ENCODE measurements at places on chromosomes 13 and 19.
A peak's percentile ranks its signal among the peaks of the same experiment; 100 is the strongest.

- no peak for DNase-seq
These were observed 665 bp upstream of the ATG4D start for GRCh38 chr19:10543059-10543419.

GRCh38 chr13:20873348-20873747 is 29.2 kb downstream of the XPO4 start:
- DNase-seq: peak; percentile 21

GRCh38 chr19:34131100-34131499 is 41.2 kb upstream of the LSM14A start:
- no peak for DNase-seq

DNA sequence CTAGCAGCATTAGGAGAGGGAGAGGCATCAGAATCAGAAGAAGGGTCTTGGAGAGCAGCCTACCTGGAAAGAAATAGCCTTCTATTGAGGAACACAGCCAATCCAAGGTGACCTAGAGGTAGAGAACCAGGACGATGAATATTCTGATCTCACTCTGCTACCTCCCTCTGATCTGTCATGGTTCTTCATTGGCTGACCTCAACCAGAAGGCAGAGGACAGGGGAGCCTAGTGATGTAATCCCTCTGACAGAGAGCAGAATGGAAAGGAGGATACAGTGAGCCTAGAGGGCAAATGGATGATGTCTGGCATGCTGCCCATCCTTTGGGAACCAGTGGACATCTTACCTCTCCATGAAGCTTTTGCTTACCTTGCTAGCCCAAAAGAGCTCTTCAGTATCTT is 3.6 kb downstream of the ZNF507 start:
- no peak for DNase-seq

GRCh38 chr19:3852177-3852511 is 16.7 kb downstream of the ZFR2 start:
- no peak for DNase-seq

DNA sequence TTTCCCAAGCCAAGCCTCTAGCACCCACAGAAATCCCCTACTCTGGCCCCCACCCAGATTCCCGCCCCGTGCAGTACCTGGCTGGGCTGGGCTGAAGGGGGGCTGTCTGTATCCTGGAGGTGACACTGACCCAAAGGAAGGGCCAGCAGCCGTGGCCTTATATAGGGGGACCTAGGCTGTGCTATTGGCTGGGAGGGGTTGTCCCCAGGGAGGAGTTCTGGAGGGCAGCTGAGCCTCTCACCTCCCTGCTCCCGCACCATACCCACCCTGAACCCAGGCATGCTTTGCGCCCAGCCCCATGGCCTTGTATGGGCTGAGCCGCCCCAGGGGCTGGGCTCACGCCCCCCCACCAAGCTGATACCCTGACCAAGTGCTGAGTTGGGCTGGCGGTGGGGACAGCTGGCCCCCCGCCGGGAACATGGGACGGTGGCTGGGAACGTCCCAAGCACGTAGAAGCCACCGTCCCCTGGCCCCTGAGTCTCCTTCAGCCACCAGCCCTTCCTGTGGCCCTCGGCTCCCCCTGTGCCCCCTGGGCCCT is at the start of gene CKM:
Gene CKM, minus strand, starts transcription at position 132 of the 538 bp plus-strand sequence. CDS start 3,162 bp downstream, outside the sequence.
- peak; percentile 65 for DNase-seq

- no peak for DNase-seq
These were observed 171.6 kb downstream of the MTUS2 start for GRCh38 chr13:28991764-28992163.

GRCh38 chr19:9535934-9536333 is 2.5 kb downstream of the ZNF426 start:
- no peak for DNase-seq

DNA sequence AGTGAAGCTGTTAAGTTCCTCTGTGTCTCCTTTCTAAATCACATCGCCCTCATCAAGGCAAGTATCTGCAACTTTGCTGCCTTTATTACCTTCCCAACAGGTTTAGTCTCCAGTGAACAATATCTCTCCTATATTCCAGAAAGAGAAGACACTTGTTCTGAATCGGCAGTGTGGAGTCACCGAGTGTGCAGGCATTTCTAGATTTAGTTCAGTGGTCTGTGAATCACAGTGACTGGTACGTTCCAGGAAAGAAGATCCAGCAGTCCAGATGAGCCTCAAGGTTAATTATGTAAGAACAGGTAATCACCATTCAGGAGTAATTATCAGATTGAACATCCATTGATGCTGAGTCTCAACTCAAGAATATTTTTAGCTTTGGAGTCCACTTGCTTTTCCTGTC is 497.0 kb downstream of the FOXO1 start:
- no peak for DNase-seq

DNA sequence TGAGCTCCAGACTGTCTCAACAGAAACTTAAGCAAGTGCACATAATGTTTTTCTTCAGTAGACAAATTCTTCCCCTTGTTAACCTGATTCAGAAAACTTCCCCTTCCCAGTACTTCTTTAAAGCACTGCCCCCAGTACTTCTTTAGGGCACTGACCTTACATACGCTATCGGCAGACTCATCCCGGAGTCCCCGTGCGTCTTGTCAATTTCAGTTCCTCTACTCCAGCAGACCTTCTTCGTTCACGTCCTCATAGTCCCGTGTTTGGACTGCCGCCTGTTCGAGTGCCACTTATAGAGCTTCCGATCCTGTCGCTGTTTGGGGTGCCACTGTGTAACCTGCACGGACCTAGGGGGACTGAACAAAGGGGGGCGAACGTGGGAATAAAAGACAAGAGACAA is 29.0 kb downstream of the ZNF627 start:
- DNase-seq: no peak

DNA sequence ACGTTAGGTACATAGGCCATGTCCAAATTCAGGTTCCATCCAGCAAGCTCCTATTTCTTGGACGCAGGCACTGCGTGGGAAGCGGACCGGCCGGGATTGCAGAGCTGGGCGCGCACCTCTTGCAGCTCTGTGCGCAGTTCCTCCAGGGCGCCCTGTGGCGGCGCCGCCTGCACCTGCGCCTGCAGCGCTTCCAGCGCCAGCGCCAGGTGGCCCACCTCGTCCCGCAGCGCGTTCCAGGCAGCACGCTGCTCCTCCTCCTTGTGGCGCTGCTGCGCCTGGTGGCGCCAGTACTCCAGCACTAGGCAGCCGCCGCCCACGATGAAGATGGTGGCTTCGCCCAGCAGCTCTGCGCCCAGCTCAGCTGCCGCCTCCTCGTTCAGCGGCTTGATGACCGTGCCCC is 31.1 kb downstream of the OPA3 start:
- DNase-seq: no peak

GRCh38 chr19:28436320-28436719 is 776.6 kb downstream of the UQCRFS1 start:
- no peak for DNase-seq

GRCh38 chr19:33503433-33504057 is 18.0 kb downstream of the PEPD start:
- DNase-seq: no peak

DNA sequence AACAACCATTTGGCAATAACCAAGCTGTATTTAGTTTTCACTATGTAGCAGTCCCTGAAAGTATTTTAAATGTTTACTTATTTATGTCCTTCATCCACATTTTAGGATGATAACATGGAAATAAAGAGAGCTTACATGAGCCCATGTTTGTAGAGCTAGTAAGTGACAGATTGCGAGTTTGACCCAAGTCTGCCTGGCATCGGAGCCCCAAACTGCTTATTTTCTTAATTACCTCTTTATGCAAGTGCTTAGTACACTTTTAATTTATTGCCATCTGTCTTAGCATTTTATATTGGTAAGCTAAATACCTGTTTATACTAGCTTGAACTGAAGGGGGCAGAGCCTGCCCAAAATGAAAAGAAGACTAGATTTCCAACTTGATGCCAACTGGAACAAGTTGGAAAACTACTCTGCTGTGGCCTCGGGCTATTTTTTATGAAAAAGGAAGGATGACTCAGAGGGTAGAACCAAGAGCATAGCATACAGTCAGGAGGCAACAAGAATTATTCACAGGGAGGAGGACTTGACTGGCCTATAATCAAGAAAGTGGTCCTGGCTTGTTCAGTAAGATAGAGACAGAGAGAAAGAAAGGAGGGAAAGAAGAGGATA is 150.2 kb downstream of the NDFIP2 start:
- no peak for DNase-seq

- no peak for DNase-seq
These were observed 161.0 kb downstream of the KLF12 start for GRCh38 chr13:73973156-73973555.

GRCh38 chr13:23593148-23593547 is 22.9 kb downstream of the TNFRSF19 start:
- DNase-seq: no peak

- DNase-seq: no peak
These were observed 35.8 kb downstream of the VSTM2B start for GRCh38 chr19:29561601-29562000.

GRCh38 chr13:81658598-81659370 is 1317.9 kb upstream of the SPRY2 start:
- no peak for DNase-seq

DNA sequence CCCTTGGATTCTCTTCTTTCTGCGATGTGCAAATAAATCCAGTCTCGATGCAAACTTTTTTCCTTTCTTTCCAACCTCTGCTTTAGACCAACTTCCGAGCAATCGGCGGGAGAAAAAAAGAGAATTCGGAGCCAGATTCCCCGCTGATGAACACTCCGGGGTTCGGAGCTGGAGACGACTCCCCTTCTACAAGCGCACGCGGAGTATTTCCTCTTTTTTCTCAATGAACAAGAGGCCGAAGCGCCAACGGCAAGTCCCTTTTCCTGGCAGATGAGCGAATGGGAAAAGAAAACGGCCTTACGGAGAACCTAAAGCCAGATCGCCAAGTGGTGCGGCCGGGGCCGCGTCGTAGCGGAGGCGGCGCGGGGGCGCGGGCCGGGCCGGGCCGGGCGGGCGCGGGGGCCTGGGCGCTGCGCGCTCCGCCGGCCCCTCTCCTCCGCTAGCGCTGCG is 250 bp downstream of the SPRY2 start:
- DNase-seq: peak; percentile 81

- DNase-seq: peak; percentile 92
These were observed at the start of gene GDF15 for GRCh38 chr19:18385675-18386542. GDF15 (plus strand) TSS chr19:18386158; CDS start chr19:18386190, 32 bp downstream.

DNA sequence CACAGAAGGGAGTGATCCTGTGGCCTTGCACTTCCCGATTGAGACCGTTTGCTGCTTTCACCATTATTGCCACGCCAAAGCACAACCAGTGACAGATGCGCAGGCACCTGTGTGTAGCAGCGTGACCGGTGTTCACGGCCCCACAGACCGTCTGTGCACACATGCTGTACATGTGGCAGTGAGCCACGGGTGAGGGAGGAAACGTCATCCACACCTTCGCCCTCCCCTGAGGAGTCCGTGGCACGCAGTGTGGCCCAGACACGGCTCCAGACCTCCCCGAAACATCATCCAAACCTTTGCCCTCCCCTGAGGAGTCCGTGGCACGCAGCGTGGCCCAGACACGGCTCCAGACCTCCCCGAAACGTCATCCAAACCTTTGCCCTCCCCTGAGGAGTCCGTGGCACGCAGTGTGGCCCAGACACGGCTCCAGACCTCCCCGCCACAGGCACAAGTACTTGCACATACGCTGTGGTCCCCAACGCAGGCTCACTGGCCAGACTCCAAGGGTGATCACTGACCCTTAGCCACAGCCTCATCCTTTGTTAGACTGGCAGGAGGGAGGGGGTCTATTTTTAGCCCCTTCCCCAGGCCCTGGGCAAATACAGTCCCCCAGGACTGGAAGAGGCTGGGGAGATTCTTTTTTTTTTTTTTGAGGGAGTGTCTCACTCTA is 7.9 kb upstream of the SHC2 start:
- no peak for DNase-seq

DNA sequence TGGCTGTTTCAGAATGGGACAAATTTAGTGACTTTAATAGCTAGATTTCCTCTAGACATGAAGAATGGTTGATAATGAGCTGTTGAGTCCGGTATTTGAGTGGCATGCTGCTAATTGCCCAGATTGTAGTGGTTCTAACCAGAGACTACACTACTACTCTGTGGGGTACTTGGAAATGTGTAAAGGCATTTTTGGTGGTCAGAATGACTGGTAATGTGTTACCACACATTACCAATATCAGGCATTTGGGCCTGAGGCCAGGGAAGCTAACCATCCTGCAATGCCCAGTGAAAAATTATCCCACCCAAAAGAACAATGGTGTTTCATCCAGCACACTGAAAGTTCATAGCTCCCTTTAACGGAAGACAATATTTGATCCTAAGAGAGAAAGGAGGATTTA is 17.5 kb upstream of the N4BP2L1 start:
- DNase-seq: no peak

GRCh38 chr13:69108486-69108885 is 999.1 kb upstream of the ATXN8OS start:
- DNase-seq: no peak

DNA sequence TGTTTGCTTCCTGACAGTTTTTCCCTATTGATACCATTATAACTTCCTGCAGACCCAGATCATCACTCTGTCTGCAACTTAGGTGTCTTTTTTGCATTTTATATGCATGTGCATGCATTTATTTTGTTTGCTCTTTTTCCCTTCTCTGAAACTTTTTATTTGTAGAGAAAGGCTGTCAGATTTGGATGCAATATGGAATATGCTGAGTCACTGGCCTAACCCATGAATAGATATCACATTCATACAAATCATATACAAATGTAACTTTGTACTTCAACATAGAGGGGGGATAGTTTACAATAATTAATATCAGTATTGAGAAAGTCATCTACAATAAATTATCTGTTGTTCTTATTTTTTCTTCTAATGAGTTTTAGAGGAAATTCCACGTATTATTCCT is 1465.0 kb downstream of the EFNB2 start:
- no peak for DNase-seq

DNA sequence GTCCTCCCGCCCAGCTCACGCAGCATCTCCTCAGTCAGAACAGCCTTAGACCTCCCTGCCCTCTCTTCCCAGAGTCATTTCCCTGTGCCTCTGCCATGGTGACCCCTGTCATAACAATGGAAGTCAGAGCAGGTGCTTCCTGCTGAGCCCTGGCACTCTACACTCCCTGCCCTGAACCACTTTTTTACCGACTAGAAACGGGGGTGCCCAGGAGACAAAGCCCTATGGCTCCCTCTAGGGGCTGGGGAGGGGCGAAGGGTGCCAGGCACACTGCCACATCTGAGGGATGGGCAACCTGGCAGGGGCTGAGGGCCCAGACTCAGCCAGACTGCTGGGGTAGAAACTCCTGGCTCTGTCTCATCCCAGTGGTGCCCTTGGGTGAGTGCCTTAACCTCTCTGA is 16.4 kb downstream of the ZNF574 start:
- DNase-seq: no peak

- DNase-seq: no peak
These were observed 411.7 kb downstream of the KCNRG start for GRCh38 chr13:50426927-50427326.

- DNase-seq: no peak
These were observed 21.0 kb upstream of the GRWD1 start for GRCh38 chr19:48424694-48425219.

GRCh38 chr19:47819858-47820257 is 1.9 kb upstream of the CRX start:
- peak; percentile 55 for DNase-seq

All from cardiac muscle cell (in vitro differentiated cells and primary cell).